ENCODE measurements at places on chromosomes 3 and 15.

DNA sequence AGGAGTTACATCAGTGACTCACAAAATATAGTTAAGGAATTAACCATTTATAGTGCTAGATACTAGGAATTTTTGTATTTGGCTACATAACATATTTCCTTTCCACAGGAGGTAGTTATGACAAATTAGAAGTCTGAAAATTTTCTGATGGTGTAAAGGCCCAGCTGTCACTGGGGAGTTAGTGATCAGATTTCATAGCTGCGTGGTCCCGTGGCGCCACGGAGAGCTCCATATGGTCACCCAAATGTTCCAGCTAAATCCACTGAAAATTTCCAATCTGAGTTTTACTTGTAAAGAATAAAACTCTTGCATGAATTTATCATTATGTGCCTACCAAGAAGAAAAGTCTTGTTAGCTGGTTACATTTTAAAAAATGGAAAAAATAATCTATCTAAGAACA lies 368.9 kb upstream of the PLSCR5 start:
- DNase-seq = no peak

DNA sequence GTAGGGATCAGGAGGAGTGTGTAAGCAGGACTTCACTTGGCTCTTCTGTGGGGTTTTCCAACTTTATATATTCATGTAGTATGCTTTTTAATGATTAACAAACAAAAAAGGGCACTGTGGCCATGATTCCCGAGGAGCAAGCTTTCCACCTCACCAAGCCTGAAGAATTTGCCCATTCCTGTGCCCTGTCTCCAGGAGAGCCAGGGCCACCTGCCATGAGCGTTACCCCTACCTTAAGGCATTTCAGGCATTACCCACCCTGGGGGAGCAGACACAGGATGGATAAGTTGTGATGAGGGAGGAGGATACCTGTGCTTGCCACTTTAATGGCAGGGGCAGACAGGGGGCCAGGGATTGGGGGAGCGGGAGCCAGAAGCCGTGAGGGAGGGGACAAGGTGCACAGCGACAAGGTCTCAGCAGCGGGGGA lies 3.0 kb downstream of the TRPM1 start:
- no peak for DNase-seq

- DNase-seq = no peak
These were observed 14.8 kb downstream of the ANXA2 start for GRCh38 chr15:60382773-60383674.

DNA sequence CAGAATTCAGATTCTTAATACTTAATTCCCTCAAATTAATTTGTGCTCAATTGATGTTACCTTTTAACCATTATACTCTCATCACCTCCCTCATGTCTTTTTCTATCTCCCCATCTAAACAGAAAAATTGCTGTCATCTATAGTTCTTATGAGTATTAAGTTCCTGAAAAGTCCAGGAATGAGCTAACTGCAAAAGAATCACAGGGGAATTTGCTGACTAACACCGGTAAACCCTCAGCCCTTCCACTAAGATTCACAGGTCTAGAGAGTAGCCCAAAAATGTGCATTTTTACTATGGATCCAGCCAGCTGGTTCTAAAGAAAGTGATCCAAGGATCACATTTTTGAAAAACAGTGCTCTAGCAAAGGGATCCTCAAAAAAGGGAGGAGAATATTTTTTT lies 67.0 kb downstream of the SETD2 start:
- DNase-seq = no peak

- DNase-seq = no peak
These were observed 40.0 kb upstream of the SCAANT1 start for GRCh38 chr3:63952248-63952594.

- no peak for DNase-seq
These were observed 812.9 kb upstream of the CFAP20DC start for GRCh38 chr3:59862686-59863085.

DNA sequence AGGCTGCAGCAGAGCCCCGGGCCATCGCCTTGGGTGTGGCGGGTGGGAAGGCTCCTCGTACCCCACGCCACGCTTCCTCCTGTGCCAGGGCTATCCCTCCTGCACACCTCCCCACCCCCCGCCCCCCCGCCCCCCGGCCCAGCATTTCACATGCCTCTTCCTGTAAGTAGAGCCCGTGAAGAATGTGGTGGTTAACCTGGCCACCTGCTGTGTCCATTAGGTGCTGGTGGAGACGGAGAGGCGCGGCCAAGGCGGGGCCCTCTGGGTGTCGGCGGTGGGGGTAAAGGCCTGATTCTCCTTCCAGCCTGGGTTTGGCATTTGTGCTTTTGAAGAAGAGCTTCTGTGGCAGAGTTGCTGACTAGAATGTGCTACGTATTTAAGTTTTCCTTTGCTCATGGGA lies 127.8 kb downstream of the CHDH start:
- DNase-seq = no peak

- peak; percentile 77 for DNase-seq
These were observed 319.9 kb upstream of the ICE2 start for GRCh38 chr15:60798821-60799220.

DNA sequence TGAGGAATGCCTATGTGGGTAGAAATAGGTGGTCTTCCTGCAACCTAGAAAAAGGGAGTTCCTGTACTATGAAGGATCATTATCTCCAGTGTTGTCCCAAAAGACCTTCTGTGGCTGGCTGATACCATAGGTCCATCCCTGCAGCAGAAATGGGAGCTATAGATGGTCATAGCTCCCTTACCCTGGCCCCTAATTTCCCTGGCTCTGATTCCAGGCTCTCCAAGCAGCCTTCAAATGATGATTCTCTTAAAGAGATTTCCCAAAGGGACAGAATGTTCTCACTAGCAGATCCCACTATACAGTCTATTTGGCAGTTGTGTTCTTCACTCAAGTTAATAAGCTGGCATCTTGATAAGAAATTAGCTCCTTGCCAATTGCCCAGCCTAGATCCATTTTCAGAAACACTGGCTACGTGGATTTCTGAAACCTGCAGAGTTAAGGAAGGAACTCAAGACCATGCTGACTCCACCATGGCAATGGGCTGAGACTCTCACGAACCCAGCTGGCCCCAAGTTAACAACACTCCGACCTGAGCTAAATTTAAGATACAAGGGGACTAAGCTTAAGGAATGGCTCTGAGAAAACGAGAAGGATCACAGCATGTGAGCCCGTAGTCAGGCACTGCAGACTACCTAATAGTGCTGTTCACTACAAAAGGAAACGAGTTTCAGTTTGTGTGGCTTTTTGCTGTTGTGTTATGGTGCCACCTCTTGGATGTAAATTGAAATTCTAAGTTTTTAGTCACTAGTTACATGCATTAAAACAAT lies 11.4 kb downstream of the C15orf40 start:
- DNase-seq = peak; percentile 22

DNA sequence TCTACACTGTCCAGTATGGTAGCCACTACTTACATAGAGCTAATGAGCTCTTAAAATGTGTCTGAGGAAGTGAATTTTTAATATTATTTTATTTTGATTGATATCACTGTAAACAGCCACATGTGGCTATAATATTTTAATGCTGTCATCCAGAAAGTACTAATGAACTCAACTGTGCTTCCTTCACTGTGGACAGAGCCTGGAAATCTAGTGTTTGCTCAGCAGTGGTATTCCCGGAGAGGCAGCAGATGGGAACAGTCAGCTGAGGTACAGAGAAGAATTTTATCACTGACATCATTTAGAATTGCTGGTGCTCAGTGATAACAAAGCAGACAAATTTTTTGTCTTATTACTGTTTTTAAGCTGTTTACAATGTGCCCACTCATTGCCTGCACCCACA lies 68.7 kb upstream of the ACP3 start:
- no peak for DNase-seq

GRCh38 chr15:38554354-38554753 lies 10.3 kb downstream of the RASGRP1 start:
- DNase-seq = peak; percentile 64

GRCh38 chr3:134232151-134232550 lies 18.5 kb downstream of the RYK start:
- DNase-seq = no peak

DNA sequence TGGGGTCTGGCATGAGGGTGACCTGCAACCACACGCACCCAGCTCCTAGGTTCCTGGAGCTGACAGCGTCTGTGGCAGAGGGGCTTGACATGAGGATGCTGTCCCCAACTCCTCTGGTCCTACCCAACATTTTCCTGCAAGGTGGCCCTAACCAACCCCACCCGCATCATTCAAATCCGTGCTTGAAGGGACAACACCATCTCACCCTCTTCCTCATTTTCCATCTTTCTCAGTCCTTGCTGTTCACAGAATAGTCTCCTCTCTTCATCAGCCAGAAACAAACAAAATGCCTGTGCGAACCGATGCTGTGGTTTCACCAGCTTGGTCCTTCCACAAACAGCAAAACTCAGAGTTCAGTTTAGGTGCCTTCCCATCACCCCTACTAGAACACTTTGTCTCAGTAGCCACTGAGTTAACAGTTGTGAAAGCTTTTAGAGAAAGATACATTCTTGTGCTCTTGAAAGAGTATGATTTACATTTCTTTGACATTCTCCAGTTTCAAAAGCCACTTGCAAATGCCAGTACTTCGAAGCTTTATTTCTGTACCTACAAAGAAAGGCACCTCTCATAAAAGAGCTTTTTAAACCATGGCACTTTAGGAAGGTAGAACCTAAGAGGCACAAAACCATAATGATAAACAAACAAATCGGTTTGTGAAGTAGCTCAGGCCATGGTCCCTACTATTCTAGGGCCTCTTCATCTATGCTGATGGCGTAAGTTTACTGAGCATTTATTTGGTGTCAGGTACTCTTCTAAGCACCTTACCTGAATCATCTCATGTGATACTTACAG lies 360.1 kb downstream of the SHQ1 start:
- no peak for DNase-seq

- DNase-seq = no peak
These were observed 395.5 kb upstream of the KCNMB2 start for GRCh38 chr3:178140531-178141304.

GRCh38 chr3:116342499-116342898 lies 102.8 kb downstream of the LSAMP start:
- no peak for DNase-seq

DNA sequence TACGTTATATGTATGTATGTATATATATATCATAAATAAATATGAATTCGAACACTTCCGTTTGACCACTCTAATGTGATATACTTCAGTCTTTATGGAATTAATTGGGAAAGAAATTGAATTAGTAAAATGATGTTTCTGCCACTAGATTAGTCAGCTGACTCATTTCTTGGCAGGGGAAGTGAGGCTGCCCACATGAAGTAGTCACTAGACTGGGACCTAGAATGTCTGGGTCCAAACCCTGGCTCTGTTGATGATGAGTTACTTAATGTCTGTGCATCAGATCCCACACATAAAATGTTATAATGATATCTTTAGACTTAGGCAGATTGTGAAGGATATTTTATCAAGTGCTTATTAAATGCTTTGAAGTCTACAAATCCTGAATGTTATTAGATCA lies 27.4 kb upstream of the ARL14 start:
- no peak for DNase-seq

- DNase-seq = no peak
These were observed 84.4 kb upstream of the PHLDB2 start for GRCh38 chr3:111774622-111775021.

- no peak for DNase-seq
These were observed 75.6 kb downstream of the FAM174B start for GRCh38 chr15:92579931-92580470.

DNA sequence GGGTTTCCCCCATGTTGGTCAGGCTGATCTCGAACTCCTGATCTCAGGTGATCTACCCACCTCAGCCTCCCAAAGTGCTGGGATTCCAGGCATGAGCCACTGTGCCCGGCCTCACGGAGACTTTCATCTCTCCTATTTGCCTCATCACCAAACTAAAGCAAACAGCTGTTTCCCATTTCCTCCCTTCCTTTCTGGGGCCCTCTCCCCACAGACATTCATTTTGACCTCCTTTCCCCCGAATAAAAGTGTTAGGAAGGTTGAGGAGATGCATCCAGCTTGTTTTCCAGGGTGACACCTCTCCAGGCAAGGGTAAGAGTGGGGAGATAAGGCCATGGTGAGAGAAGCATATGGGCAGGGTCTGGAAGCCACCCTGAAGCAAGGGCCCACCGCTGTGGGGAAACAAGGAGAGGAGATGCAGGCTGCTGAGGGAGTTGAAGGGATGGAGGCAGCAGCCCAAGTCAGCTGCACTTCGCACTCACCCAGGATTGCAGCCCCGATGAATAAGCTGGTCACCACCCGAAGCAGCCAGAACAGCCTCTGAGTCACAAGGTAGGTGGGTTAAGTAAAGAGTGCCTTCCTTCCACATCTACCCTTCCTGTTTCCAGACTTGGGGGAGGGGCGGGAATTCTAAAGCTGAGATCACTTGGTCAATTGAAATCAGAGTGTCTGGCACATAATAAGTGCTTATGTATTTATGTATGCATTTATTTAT lies 7.7 kb downstream of the DUOXA2 start:
- no peak for DNase-seq

DNA sequence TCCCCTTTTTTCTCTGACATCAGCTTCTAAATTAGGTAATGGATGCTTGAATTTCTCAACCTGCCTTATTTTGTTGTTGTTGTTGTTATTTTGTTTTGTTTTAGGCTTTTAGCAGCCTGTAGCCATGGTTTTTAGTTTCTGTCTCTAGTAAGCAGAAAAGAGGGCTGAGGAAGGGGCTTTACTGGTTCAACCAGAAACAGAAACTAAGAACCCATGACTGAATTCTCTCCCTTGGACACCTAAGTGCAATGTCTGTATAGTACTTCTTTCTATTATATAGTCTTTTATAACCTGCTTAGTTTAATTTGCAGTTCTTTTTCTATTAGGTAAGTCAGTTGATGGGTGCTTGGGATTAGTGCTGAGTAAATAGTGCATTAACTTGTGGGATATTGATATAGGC lies 129.0 kb downstream of the BBX start:
- no peak for DNase-seq

DNA sequence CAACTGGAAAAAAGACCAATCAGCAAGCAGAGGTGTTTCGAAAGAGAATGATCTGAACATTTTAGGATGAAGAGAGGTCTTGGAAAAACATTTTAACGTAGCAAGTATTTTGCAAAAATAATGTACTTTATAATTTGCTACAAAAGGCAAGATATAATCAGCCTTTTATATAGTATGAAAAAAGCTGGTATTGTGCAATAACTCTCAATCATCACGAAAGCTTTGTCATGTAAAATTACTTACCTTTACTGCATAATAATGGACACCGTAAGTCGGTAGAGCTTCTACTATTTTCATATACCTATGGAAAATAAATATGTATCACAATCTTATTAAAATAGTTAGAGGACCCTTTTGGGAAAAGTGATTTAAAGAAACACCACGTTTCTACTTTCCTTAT lies 95.7 kb upstream of the LMOD3 start:
- DNase-seq = no peak

GRCh38 chr15:83516935-83517334 lies 69.8 kb downstream of the SH3GL3 start:
- no peak for DNase-seq

GRCh38 chr15:79086814-79087213 lies 3.8 kb downstream of the RASGRF1 start:
- DNase-seq = no peak

DNA sequence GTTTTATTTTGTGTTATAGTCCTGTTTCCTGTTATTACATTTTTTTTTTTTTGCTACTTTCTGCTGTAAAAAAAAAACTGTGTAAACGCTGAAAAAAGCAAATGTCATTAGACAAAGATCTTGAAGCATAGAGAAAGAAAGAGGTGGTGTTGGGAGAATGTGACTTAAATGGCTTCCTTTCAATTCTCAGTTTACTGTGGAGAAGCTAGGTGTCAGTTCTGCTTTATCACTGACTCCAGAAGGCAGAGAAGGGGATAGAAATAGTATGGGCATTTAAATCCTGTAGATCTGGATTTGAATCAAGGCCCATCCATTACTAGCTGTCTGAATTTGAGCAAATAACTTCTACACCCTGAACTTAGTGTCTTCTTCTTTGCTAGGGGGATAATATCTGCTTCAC lies 23.0 kb downstream of the PPM1L start:
- no peak for DNase-seq

- no peak for DNase-seq
These were observed 73.1 kb upstream of the SLCO3A1 start for GRCh38 chr15:91780387-91780786.

Data from activated CD4-positive, alpha-beta T cell treated with anti-CD3 and anti-CD28 coated beads for 48 hours (primary cell).